ENCODE measurements at places on chromosomes 2 and 18.

GRCh38 chr2:42996528-42996927 is 204.1 kb upstream of the HAAO start:
- no peak for DNase-seq

DNA sequence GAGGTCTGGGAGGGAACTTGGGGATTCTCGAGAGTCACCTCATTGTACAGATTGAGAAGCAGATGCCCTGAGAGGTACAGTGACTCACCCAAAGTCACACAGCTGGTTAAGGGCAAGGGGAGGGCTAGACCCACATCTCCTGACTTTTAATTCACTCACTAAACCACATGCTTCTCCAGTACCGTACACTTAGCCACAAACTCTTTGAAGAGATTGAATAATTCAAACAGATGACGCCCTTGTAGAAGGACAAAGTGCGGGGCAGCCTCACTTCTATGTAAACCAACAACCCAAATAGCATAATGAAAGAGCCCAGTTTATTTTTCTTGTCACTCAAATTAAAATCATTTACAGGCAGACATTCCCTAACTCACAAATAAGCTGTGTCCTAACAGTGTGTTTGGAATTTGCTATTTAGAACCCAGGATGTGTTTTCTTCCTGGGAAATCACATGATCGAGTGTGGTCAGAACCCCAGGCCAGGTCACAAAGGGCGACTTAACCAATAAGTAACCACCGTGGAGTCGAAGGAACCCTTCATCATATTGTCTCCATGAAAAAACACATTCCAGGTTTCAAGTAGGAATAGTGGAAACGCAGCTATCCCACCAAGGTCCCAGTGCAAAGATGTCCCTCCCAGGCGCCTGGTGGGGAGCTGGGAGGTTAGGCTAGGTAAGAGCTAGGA is 35.8 kb upstream of the PTPN4 start:
- no peak for DNase-seq

GRCh38 chr2:145288650-145289496 is 769.0 kb upstream of the ZEB2 start:
- DNase-seq, result no peak

- no peak for DNase-seq
Observed at GRCh38 chr18:75087119-75088020, 121.6 kb downstream of the PTGR3 start.

GRCh38 chr18:10088734-10089133 is 174.9 kb downstream of the VAPA start:
- DNase-seq, result no peak

All from activated naive CD4-positive, alpha-beta T cell treated with anti-CD3 and anti-CD28 coated beads, Interleukin-2, amount 50 U/mL, for 72 hours (primary cell).